ENCODE measurements at places on chromosomes 5 and 9.

DNA sequence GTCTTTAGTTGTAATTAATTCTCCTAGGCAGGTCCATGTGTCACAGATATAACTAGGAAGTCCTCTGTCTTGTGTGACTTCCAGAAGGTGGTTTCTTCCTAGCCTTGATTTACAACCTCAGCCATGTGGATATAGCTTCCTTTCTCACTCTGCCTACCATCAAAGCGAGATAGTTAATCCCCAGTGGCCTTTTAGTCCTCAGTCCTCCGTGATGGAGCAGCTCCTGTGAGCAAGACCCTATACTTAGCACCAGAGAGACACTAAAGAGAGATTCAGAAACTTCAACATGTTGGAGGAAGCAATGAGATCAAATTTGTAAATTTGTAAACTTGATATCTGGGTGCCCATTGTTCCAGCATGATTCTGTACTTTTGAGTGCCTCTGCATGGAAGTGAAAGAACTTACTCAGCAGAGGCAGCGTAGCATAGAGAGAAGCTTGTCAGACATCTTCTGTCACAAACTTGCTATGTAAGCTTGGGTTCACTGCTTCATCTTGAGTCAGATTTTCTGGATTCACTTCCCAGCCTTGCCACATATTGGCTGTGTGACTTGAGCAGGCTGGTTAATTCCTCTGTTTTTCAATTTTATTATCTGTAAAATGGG, 170.2 kb upstream of the NR3C1 start:
- DNase-seq: no peak

GRCh38 chr9:121326130-121326838, 43.8 kb downstream of the STOM start:
- no peak for DNase-seq

- DNase-seq: no peak
Observed at GRCh38 chr5:38935437-38935836, 89.6 kb downstream of the OSMR start.

GRCh38 chr5:117084067-117084466, 509.4 kb upstream of the SEMA6A start:
- no peak for DNase-seq

DNA sequence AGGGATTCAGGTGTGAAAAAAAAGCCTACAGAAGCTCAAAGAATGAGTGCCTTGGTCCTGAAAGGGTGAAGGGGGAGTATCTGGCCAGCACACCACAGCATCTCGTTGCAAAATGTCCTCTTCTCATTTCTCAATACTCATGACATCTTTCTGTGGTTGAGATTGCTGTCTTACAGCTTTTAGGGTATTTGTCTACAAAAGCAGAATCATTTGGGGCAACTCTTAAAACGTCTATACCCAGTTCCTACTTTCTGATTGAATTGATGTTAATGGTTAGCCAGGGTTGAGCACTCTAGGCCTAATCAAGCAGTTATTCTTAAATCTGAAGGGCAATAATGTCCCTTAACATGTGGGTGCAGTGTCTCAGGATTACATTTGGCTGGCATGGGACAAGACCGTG, 21.2 kb upstream of the PCSK5 start:
- DNase-seq: no peak

- DNase-seq: no peak
Observed at GRCh38 chr9:93589688-93590087, 13.3 kb downstream of the PHF2 start.

GRCh38 chr5:71769287-71769686, 50.2 kb downstream of the CARTPT start:
- no peak for DNase-seq

DNA sequence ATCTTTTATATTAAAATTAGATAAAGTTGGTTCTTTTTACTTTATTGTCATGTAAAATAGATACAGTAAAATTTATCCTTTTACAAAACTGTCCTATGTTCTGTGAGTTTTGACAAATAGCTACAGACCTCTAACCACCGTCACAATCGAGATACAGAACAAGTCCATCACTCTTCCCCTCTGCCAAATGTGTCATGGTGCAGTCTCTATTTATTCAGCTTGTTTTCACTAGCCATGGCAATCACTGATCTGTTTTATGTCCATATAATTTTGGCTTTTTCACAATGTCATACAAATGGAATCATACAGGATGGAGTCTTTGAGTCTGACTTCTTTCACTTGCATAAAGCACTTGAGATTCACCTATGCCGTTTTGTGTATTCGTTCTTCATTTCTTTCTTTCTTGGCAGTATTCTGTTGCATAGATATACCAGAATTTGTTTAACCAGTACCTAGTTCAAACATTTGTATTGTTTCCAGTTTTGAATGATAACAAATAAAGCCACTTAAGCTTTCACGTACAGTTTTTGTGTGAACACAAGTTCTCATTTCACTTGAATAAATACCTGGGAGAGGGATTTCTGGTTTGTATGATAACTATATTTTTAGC, 273.2 kb upstream of the MPDZ start:
- no peak for DNase-seq
